Upper lobe of right lung (tissue), 1 donor: ENCODE measurements at places on chromosomes 7 and 10. TPM values are rescaled to one million over a fixed set of nuclear protein-coding genes. Genes with fewer than 3 reads are reported as not detected.

MRPS24 gene
- 61.5 TPM for total RNA-seq

PRRT4 gene
- total RNA-seq, result 0.26 TPM

DNA sequence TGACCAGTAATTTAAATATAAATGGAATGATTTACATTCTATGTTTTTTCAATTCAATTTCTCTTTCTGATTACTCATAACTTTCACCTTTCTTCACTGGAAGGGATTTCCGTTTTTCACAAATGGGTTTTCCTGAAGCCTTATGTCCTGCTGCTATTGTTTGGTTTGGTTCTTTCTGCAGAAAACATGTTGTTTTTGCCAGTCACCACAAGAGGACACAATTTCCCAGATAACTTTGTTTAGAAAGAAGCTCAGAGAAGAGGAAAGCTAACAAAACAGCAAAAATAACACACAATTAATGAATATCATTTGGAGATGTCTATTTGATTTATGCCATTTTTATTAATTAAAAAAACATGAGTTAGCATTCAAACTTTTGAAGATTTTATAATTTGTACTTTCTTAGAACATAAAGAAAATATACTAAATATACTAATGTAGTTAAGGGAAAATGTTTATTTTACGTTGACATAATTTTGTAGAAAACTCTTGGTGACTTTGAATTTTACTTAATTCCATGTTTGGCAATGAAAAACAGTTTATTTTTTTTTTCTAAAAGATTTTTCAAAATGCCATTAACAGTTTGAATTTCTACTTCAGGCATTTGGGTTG lies 4.6 kb upstream of the TWIST1 start:
- DNase-seq, result no peak

ARID5B gene
- total RNA-seq, result 34.1 TPM

BEND7 gene
- 31.1 TPM for total RNA-seq

- no peak for DNase-seq
These were observed 5.3 kb downstream of the CPA1 start for GRCh38 chr7:130385600-130386066.

DNA sequence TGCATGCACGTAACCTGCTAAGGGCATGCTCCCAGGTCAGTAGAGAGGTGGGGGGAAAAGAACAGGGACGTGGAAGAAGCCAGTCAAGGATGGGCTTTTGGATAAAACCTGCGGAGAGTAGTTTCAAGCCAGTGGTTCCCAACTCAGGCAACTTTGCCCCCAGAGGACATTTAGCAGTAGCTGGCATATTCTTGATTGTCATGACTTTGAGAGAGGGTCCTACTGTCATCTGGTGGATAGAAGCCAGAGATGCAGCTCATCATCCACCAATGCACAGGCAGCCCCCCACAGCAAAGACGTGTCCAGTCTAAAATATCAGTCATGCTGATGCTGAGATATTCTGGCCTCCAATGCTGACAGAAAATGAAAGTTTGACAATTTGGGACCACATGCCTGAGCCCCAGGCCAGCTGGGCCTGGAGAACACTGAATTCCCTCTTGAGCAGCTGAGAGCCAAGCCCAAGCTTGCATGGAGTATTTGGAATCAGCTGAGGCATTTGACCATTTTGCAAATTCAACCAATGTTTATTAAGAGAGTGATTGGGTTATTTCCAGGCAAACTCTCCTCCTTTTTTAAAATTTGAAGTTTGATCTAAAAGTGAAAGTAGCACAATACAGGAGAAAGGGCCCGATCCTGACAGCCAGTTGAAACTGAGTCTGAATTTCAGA lies 110.0 kb upstream of the C7orf33 start:
- DNase-seq, result no peak

GRCh38 chr7:57638666-57639065 lies 188.7 kb downstream of the ZNF716 start:
- no peak for DNase-seq

DNA sequence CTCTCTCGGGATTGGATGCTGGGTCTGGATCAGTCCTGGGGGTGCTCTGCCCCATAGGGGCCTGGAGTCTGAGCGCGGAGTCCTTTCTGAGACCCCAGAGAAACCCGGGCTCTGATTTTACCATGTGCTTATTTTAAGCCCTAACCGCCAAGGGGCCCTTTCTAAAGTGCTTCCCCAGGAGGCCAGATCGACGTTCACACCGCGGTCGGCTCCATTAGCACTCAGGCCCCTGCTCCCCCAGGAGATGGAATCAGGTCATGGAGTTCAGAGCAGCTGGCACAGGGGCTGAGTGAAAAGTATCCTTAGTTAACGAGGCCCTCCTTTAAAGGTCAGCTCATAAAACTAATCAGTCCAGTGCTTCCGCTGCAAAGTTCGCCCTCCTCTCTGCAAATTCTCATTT lies 159.4 kb upstream of the COBL start:
- DNase-seq, result no peak

DNA sequence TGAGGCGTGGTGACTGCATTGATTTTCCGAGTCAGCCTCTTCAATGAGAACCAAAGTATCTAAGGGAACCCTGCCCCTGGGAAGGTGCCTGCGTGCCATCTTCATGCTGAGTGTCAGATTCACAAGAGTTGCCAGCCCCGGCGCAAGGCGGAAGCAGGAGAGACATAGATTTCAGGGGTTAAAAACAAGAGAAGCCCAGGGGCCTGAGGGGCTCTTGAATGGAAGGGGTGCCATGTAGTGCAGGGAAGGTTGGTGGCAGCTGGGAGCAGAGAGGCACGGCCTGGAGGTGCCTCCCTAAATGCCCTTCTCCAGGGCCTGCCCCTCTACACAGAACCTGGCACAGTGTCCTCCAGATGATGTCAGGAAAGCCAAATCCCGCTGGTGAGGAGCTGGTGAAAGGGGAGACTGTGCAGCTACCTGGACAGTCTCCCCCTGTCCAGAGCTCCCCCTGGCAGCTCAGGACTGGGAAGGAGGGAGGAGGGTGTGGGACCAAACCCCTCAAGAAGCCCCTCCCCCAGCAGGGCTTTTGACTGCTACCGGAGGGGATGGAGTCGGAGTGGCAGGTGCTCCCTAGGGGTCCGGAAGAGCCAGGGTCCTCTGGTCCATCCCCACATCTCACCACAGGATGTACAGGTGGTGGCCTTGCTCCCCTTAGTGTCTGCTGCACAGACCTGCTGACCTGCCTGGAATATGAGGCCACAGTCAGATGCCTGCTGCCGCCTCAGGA lies 137.9 kb downstream of the TCERG1L start:
- DNase-seq, result peak; percentile 43

DNA sequence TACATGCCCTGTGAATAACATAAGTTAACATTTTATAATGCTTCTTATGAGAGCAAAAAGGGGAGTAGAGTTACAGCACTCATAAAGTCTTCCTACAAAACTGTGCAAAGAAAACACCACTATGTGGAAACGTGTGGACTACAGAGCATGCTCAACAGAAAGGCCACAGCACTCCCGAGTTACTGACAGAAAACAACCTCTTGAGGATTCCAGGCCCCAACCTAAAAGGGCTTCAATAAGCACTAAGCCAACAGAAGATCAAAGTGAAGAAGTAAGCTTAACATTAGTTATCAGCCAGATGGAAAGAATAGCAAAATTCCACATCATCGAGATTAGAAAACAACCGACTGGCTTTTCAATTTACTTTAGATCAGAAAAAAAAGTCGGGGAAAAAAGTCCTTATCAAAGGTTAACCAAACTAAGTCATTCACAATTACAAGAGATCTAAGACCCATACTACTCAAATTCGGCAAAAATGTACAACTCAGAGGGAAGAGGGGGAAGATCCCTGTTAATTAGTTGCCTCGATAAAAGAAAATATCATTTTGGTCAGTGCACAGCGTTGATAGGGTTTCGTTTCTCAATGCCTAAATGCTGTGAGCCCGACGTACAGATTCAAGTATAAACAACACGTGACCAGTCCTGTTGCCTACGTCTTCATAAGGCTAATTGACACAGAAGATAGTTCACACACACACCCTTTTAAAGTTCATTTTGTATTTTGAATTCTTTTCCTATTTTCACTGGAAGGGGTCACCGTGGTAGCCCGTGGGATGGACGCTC lies 1.4 kb downstream of the KBTBD2 start:
- DNase-seq, result no peak
